ENCODE measurements at places on chromosomes 13 and 19.

- DNase-seq, result no peak
Observed at GRCh38 chr13:27353708-27354107, 70.7 kb upstream of the GTF3A start.

DNA sequence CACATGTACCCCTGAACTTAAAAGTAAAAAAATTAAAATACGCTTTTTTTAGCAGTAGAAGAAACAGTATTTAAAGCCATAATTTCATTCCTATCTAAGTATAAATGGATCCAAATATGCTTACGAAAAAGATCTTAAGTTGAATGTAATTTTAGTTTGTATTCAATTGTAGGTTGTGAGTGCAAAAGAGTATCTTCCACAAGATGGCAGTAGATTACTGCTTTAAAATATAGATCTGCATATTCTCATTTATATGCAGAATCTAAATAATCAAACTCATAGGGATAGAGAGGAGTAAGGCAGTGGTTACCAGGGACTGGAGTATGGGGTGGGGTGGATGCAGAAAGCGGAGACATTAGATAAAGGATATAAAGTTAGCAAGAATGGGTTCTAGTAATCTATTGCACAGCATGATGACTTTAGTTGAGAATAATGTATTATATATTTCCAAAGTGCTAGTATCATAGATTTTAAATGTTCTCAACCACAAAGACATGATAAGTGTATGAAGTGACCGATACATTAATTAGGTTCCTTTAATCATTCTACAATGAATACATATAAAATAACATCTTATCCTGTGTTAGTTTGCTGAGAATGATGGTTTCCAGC is 14.2 kb downstream of the OR7A17 start:
- no peak for DNase-seq

DNA sequence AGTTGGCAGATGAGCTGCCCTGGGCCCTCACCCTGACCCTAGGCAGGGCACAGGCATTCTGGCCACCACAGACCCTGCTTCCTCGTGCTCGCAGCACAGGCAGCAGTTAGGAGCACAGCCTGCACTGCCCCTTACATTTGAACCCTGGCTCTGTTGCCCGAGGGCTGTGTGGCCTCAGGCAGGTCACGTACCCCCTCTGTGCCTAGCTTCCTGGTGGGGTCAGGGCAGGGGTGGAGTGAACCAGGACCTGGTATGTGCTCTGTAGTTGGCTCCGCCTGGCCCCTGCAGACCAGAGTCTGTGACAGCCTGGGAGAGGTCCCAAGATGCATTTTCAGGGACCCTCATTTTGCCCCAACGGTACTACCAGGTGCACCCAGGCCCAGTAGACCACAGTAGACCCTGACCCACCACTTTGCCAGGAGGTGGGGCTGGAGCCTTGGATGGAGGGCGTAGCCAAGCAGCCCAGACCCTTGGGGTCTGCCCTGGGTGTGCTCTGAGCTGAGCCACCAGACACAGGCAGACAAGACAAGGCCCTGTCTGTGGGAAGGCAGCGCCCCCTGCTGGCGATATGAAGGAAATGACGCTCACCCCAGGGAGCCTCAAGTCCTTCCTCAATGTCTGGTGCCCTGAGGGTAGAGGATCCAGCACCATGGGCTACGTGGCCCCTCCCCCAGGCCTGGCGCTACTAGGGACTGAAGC is 9.1 kb downstream of the LYL1 start:
- DNase-seq, result peak; percentile 83

DNA sequence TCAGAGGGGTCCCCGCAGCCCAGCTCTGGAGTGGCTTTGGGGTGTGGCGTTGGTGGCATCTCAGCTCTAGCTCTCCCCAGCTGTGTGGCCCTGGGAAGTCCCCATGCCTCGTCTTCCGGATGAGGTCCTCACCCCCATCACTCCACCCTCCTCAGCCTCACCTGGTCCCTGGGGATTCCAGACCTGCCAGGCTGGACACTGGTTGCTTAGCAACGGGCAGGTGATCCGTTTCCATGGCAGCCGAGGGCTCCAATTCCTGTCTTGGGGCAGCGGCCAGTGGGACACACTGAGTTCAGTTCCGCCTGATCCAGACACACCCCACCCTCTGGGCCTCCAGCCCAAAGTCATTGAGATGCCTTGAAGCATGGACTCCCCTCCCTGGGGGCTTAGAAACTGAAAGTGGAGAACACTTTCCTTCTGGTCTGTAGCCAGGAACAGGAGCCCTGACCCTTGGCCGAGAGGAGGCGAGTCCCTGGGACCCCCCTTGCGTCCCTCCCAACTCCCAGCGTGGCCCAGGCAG is 7.7 kb upstream of the MISP start:
- DNase-seq, result no peak

GRCh38 chr19:18450931-18451836 is 13.3 kb upstream of the ISYNA1 start:
- peak; percentile 86 for DNase-seq

DNA sequence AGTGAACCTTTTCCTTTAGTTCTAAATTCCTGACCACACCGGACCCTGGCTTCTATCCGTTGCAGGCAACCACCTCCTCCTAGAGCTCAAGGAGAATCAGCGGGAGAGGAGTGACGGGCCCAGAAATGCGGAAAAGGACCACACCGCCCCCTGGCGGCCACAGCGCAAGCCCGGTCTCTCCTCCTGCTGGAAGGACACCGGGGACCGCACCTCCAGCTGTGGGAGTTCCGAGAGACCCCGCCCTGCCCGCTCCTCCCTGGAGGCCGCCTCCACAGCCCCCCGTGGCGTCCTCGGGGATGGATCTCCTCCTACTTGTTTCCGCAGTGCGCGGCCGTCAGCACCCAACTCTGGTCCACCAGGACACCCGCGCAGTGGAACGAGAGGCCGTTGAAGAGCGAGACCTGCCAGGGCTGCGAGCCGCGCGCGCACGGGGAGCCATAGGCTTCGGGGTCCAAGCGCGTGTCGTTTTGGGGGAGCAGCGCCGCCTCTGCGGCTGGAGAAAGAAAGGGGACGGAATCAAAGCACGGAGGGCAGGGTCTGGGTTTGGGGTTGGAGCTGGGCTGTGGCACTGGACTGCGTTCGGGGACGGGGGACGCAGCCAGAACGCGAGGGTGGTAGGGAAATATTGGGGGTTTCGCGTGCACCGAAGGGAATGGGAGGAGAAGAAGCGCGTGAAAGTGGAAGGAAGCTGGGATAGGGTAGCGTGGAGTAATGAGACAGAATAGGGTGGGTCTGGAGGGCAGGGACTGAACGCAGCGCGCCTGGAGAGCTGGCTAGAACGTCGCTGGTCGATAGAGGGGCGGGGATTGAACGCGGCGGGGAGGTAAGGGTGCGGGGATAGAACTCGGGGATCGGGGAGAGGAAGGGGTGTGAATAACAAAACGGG is 2.5 kb downstream of the KLK10 start:
- peak; percentile 52 for DNase-seq

GRCh38 chr13:95707442-95708390 is 30.8 kb downstream of the DNAJC3 start:
- no peak for DNase-seq

DNA sequence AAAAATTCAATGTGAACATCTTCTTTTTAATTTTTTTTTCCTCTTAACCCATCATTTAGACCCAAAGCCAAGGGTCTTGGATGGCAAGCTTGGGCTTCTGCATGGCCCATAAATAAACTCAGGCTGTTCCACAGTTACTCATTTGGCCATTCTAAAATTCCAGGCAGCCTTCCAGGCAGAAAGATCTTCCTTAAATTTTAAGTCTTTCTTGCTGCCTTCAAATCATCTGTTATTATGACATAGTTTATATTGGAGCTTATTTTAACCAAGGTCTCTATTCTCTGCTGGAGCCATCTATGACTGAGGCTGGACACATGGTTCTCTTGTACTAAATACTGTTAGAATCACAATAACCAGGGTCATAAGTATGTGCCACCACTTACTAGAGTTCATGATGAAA is 317.3 kb upstream of the MAB21L1 start:
- DNase-seq, result no peak

GRCh38 chr13:112734696-112735547 is 45.1 kb downstream of the ATP11A start:
- no peak for DNase-seq

GRCh38 chr13:94620286-94620896 is 18.7 kb downstream of the GPR180 start:
- DNase-seq, result peak; percentile 34
